ENCODE measurements at places on chromosomes 5 and 9.

DNA sequence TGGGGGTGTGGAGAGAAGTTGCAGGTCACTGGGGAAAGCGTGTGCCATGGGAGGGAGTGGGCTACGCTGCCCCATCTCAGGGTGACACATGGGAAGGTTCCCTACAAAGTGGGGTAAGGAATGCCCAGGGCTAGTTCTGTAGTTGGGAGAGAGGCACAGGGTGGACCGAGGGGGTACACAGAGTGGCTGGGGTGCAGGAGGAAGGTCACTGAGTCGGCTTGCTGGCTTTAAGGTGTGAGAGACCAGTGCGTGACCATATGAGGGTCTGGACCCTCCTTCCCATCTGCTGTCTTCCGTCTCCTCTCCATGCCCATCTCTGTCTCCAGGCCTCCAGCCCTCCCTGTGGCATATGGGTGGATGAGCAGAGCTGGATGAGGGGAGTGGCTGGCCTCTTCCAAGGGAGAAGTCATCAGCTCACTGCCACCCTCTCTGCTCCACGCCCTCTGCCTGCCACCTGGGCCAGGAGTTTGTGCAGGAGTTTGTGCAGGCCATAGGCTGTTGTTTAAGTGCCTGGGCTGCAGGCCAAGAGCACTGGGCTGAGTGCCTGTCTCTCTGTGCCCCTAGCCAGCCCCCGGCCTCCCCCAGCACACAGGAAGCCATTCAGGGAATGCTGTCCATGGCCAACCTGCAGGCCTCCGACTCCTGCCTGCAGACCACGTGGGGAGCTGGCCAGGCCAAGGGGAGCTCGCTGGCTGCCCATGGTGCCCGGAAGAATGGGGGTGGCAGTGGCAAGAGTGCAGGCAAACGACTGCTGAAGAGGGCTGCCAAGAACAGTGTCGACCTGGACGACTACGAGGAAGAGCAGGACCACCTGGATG is 96.8 kb downstream of the PHF2 start:
- peak; percentile 60 for DNase-seq

GRCh38 chr9:129348890-129349664 is 171.0 kb upstream of the IER5L start:
- no peak for DNase-seq

GRCh38 chr9:91037511-91038482 is 236.2 kb downstream of the SYK start:
- no peak for DNase-seq

GRCh38 chr5:145908206-145908960 is 28.0 kb upstream of the SH3RF2 start:
- no peak for DNase-seq

DNA sequence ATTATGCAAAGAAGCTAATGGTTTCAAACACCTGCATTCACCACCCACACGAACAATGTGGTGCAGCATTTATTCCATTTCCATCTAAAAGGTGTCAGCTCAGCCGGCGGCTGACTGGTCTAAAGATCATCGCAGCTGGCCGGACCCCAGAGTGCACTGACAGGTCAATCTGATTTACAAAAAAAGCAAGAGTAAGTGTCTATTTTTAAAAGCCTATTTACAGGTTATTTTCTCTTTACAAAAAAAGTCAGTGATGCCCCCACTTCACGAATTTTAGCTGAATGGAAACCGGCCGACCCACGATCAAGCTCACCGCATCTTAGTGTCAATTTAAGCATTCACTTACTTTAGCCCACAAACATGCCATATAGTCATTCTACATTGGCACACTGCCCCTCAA is 58.3 kb downstream of the SEMA4D start:
- DNase-seq: no peak

Data from NCI-H2029 (cell line).